ENCODE measurements at places on chromosomes 7 and 10. TPM values are rescaled to one million over a fixed set of nuclear protein-coding genes. Genes with fewer than 3 reads are reported as not detected.

SRRM3 gene
- 2.0 TPM for total RNA-seq

ASNS gene
- total RNA-seq: 41.1 TPM

MNX1 gene
- total RNA-seq: not detected

AKR1D1 gene
- total RNA-seq: not detected

FAM241B gene
- total RNA-seq: not detected

STK31 gene
- total RNA-seq: not detected

HOXA13 gene
- total RNA-seq: 5.7 TPM

GLI3 gene
- 5.1 TPM for total RNA-seq

CFAP46 gene
- 0.37 TPM for total RNA-seq

SH2D4B gene
- total RNA-seq: not detected

RARRES2 gene
- total RNA-seq: 46.9 TPM

NRF1 gene
- total RNA-seq: 10.4 TPM

DTX2 gene
- 2.6 TPM for total RNA-seq

OR2A14 gene
- not detected for total RNA-seq

FBXL13 gene
- 2.3 TPM for total RNA-seq

SEM1 gene
- total RNA-seq: 148 TPM

CYP3A4 gene
- total RNA-seq: not detected

HHEX gene
- 2.9 TPM for total RNA-seq

ACBD7 gene
- 0.43 TPM for total RNA-seq

GNAT3 gene
- not detected for total RNA-seq

WIPF3 gene
- total RNA-seq: under 0.01 TPM

NPY4R gene
- 1.1 TPM for total RNA-seq

ZNF92 gene
- 3.6 TPM for total RNA-seq

NODAL gene
- total RNA-seq: not detected

Data from smooth muscle cell of bladder (primary cell).